ENCODE measurements at places on chromosomes 2 and 18.

DNA sequence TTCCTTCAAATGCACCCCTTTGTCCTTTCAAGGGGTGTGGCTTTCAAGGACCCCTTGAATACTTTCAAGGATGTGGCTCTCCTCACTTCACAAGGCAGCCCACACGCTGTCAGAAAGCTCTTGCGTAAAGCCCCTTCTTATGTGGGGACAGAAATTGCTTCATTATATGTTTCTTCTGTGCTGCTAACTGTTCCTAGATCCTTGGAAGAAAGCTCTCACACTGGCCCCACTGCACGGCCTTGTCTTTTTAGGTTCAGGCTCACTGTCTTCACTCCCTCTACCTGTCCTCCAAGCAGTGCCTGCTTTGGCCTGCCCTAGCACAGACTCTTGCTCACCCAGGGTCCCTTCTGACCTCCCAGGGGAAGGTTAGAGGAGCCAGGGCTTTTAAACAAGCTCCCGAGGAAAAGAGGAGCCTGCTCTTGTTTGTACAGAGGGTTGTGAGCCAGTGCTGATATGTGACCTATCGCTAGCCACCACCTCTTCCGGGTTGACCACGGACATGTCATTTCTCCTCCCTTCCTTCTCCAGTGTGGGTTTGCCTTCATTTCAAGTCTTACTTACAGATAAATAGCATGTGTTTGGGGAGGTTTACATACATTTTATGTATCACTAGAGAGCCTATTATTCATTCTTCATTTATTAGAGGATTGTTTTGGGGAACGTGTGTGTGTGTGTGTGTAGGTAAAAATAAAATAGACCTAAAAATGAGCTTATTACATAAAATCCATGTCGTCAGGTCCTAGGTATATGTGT lies 94.7 kb downstream of the RTN4 start:
- no peak for DNase-seq

DNA sequence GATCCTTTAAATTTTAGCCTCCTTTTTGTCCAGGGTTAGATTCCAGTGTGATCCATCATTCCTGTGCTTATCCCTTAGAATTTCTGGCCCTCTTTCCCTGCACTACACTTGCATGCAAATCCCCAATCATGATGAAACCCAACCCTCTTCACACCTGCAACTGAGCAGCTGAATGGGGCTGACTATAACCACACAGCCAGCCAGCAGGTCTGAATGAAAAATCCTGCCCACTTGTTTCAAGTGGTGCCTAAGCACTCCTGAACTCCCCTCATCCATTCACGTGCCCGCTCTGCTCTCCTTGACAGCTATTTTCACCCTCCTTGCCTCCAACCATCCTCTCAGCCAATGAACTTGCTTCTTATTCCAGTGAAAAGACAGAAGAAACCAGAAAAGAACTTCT lies 80.5 kb upstream of the AFF3 start:
- no peak for DNase-seq

DNA sequence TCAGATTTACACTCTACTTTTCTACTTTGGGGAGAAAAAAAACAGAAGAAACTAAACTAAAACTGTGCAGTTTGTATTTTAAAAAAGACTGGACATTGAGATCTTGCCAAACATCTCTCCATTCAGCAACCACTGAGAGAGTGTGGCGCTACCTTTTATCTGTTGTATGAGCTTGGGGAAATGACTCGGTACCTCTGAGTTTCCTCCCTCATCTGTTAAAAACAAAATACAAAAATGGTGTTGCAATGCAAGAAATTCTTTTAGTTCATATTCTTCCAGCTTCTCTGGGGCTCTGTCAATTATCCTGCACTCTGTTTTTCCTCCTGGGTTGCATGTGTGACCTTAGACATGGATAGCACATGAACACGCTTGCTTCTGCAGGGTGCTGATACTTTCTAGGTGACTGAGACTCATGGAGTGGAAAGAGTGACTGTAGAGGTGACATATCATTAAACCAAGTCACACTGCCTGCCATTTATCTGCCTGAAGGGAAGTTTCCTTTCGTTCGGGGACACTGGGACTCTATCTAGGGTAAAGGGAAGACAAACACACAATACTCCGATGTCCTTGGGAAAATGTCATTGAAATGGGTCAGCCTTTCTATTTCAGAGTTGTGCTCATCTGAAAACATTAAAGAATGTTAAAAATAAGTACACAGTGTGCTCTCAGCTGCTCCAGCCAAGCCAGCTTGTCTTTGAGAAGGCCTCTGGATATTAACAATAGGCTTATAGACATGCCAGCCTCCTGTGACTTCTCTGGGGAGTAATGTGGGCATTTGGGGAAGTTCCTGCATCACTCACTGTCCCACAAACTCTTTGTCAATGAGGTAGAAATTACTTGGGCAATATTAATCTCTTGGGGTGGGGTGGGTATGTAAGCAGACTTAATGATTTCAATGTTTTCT lies 91.4 kb downstream of the TRIB2 start:
- no peak for DNase-seq

DNA sequence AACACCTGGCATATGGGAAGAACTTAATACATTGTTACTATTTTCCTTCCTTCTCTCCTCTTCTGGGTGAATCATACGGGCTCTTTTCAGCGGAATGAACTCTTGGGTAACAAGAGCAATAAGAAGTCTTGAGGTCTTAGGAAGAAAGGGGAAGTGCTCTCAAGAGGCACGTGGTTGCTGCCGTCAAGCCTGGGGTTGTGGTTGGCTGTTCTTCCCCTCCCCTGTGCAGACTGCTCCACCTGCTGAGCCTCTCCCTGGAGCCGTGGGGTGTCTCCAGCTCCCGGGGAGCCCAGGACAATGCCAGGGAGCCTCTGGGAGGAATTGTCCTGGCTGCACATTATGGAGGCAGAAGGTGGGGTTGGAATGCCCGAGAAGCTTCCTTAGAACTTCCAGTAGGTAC lies 19.4 kb downstream of the TOGARAM2 start:
- DNase-seq: no peak

GRCh38 chr2:189409647-189410046 lies 31.6 kb upstream of the WDR75 start:
- no peak for DNase-seq

DNA sequence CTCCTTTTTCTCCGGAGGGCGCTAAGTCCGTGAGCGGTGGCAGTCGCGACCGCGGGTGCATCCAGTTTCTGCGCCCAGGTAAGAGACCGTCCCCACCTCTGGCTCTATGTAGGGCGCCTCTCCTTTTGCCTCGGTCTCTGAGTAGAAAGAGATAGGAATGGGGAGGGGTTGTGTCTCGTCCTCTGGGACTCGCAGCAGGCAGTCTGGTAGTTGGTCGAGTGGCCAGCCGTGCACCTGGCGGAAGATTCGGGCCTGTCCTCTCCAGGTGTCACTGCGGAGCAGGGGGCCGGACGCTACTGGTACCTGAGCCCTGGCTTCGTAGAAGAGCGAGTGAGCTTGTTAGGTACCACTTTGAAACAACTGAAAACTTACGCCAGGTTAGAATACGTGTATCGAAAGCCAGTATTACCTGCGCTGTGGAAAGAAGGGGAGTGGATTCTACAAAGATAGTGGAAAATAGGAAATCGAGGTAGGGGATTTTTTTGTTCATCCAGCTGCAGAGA lies 403 bp downstream of the MAP2 start:
- DNase-seq: no peak

DNA sequence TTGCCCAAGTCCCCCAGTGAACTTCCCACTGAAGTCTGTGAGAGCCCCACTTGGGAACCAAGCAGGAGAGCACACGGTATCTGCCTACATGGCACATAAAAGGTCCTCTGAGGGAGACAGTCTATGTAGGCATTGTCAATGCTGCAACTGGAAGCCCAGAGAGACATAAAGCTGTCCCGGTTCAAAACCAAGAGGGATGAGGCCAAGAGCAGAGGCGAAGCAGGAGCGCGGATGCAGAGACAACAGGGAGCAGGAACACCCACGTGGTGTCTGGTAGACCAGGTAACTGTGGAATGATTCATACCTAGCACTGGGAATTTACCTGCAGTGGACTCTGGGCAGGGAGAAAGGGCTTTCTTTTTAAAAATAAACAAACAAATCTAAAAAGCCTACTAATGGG lies 233.1 kb upstream of the SOX11 start:
- no peak for DNase-seq

DNA sequence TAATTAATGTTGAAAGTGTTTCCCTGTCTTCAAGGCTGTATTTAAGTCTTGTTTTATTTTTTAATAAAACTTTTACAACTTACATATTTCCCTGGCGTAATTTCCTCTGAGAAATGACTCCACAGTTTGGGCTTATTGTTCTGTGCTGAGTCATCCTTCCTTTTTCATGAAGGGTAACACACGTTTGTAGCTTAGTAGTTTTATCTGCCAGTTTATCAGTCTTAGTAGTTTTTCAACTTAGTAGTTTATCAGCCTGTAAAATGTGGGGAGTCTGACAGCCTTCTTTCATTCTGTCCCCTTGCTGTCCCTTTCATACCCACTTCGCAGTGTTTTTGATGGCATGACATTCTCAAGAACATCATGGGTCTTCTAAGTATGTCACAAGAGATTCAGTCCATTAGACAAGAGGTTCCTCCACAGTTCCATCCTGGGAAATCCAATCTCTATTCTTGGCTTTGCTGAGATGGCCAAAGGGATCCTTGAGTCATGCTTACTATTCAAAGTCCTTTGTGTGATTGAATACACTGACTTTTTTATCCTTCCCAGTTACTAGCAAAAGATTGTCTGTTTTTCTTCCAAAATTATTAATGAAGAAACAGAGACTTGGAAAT lies 60.0 kb upstream of the SGPP2 start:
- no peak for DNase-seq

DNA sequence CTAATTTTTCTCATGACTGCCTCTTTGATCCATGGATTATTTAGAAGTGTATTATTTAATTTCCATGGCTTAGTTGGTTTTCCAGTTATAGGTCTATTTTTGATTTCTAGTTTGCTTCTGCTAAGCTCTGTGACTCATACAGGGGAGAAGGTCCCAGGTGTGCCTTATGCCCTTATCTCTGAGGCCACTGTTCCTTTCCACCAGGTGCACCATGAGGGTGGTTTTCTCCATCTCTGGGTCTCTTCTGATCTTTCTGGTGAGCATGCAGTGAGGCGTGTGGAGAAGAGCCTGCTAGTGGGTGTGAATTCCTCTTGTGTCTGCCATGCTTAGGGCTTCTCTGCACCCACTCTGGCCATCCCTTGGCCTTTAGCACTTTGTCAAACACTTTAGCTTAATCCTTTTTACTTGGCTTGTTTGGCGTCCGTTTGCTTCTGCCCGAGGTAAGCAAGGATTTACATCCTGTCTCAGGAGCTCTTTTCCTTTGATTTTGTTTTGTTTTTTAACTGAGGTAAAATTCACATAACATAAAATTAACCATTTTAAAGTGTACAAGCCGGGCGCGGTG lies 129.8 kb upstream of the ARL4C start:
- no peak for DNase-seq

GRCh38 chr18:79374408-79375171 lies 21.1 kb upstream of the NFATC1 start:
- no peak for DNase-seq

GRCh38 chr2:86785456-86785855 lies 5.3 kb downstream of the CD8A start:
- DNase-seq: no peak

- DNase-seq: no peak
Measured at GRCh38 chr2:1742681-1743395, 1.5 kb downstream of the PXDN start.

DNA sequence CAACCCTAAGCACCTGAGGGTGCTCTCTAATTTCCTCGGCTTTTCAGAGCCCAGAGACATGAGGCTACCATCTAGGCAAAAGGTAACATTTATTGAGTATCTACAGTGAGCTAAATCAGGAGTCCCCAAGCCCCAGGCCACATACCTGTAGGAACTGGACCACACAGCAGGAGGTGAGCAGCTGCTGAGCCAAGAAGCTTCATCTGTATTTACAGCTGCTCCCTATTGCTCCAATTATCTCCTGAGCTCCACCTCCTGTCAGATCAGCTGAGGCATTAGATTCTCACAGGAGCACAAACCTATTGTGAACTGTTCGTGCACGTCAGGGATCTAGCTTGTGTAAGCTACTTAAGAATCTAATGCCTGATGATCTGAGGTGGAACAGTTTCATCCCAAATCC lies 70.2 kb downstream of the RND3 start:
- DNase-seq: no peak

GRCh38 chr2:218168635-218169462 lies 2.1 kb upstream of the CXCR1 start:
- DNase-seq: peak; percentile 33

DNA sequence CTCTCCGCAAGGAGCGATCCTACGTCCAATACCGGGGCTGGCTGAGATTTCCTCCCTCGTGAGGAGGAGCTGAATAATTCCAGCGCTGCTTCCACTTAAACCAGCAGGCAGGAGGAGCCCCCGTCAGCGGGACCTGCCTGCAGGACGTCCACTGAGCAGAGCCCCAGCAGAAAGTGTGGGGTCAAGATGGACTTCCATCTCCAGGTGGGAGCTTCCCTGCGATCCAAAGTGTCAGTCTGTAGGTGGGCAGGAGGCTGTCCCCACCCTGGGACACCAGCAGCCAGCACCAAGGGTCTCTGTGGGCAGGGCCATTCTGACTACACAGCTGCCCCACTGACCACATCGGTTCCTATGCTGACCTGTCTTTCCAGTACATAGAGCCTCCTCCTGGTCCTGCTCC lies 462 bp upstream of the OTOS start:
- no peak for DNase-seq

DNA sequence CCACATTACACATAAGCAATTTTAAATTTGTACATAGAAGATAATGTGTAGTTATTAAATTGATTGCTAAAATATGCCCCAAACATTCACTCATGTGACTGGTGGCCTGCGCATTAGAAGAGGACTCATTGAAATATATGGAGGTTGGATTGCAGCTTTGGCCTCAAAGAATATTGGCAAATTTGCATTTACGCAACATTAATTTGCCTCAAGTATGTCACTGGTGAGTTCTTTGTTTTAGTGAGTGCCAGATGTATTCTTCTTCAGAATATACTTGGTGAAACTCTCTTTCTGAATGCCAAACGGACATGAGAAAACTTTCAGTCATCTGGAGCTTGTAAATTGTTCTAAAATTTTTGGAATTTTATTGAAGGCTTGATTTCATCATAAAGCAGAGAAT lies 5.9 kb upstream of the EFEMP1 start:
- DNase-seq: no peak

- DNase-seq: no peak
Measured at GRCh38 chr2:158650646-158651357, 144.3 kb upstream of the DAPL1 start.

- no peak for DNase-seq
Measured at GRCh38 chr2:163735685-163736432, at the start of gene FIGN. TSS of gene FIGN (minus strand) at chr2:163736008. CDS start at chr2:163734927, 1,081 bp downstream.

GRCh38 chr2:235024191-235024860 lies 72.5 kb downstream of the SH3BP4 start:
- DNase-seq: no peak

Data from stimulated activated CD8-positive, alpha-beta memory T cell treated with anti-CD3 and anti-CD28 coated beads, Interleukin-15, amount 100 ng/mL, for 24 hours (primary cell).